Skeletal muscle tissue (tissue), 5 donors: ENCODE measurements at places on chromosomes 4 and X. TPM values are rescaled to one million over a fixed set of nuclear protein-coding genes. Genes with fewer than 3 reads are reported as not detected.

The TEX13D gene
- total RNA-seq: not detected

The GYPE gene
- total RNA-seq: 2.1 TPM

The P2RY8 gene
- 0.52 TPM for total RNA-seq

The ASB9 gene
- 3.7 TPM for total RNA-seq

The DRP2 gene
- total RNA-seq: 1.0 TPM

The SPANXN3 gene
- total RNA-seq: not detected
